Activated naive CD8-positive, alpha-beta T cell treated with anti-CD3 and anti-CD28 coated beads, Interleukin-2, amount 10 ng/mL, durations not matched to agents 7 days and 5 days (primary cell): ENCODE measurements at places on chromosomes 4 and X. TPM values are rescaled to one million over a fixed set of nuclear protein-coding genes. Genes with fewer than 3 reads are reported as not detected.

Gene LDB2
- not detected for total RNA-seq

Gene SRPK3
- not detected for total RNA-seq

Gene FATE1
- total RNA-seq = not detected

DNA sequence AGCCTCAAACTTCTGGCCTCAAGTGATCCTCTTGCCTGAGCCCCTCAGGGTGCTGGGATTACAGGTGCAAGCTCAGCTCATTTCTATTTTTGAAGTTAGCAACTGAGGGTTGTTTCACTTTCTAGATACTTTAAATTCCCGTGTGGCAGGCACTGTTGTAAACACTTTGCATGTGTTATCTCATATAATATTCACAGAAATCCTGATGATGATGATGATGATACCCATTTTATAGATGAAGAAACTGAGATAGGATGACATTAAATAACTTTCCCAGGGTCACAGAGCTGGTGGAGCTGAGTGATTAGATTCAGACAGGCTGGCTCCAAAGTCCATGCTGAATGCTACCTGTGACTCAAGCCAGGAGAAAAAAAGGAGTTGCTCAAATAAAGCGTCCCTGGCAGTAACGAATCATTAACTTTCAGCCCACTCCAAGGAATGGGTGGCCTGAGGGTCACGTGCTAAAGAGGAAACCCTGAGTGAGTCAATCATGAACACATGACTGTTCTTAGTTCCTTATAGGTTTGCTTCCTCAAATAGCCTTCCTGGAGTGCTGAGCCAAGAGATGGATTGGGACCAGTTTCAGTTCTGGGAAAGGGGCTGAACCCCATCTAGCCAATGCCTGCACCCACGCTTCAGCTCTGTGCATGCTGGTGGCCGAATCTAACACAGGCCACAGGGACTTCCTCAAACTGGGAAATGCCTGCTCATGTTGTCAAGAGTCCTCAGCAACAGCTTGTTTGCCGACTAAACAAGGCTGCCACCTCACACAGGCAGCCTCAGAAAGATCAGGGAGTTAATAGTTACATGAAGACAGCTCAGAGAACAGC is 52.8 kb downstream of the RBM47 start:
- DNase-seq = no peak

DNA sequence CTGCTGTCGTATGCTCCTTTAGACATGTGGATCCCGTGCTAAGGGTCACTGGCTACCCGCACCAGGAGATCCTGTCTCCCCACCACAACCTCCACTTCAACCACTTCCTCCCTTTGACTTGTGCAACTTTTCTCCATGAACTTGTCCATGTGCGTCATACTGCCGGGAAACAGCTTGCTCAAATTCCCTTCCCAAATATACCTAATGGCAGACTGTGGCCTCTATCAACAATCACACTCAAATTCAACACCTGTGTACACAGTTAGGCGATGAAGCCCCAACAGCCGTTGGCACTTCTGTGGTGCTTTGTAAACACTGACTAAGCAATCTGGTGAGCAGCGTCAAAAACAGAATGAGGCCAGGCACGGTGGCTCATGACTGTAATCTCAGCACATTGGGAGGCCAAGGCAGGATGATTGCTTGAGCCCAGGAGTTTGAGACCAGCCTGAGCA is 49.5 kb downstream of the CD99L2 start:
- DNase-seq = no peak

DNA sequence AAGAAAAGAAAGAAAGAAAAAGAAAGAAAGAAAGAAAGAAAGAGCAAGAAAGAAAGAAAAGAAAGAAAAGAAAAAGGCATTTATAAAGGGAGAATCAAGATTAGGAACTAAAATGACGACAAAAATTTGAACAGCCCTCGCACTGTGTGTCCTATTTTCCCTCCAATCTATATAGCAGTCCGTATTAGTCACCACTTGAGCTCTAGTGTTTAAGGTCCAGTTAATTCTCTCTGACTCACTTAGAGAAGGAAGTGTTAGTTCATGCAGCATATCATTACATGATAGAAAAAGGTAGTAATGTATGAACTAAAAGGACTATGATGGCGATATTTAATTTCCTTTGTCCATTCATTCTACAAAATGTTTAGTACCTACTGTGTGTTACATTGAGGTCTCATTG is 122.7 kb downstream of the CBLL2 start:
- DNase-seq = no peak

Gene RIBC1
- total RNA-seq = 1.2 TPM

GRCh38 chrX:129566073-129566472 is 26.0 kb downstream of the OCRL start:
- DNase-seq = no peak

Gene ARR3
- total RNA-seq = not detected
